Hematopoietic multipotent progenitor cell treated with erythropoietin and hydrocortisone succinate and interleukin-3 and kit ligand, for 15 days (in vitro differentiated cells): ENCODE measurements at places on chromosomes 16 and 17.

DNA sequence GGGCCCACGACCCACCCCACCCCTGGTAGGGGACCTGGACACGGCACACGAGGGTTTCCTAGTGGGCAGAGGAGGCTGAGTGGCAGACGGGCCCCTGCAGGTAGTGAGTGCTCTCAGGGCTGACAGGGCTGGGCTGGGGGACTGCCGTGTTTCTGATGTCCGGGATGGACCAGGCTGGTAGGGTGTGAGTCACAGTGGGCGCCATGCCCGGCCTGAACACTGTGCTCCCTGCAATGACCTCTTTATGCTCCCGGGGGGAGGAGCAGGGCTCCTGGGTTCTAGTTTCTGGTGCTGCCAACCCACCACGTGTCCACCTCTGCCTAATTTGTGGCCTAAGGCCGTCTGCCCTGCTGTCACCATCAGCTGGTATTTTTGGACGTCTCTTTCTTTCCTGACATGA lies 26.3 kb downstream of the ARHGAP23 start:
- DNase-seq = no peak

- no peak for DNase-seq
Measured at GRCh38 chr16:56281249-56281805, 90.0 kb downstream of the GNAO1 start.

GRCh38 chr16:49460786-49461470 lies 87.3 kb downstream of the C16orf78 start:
- no peak for DNase-seq

DNA sequence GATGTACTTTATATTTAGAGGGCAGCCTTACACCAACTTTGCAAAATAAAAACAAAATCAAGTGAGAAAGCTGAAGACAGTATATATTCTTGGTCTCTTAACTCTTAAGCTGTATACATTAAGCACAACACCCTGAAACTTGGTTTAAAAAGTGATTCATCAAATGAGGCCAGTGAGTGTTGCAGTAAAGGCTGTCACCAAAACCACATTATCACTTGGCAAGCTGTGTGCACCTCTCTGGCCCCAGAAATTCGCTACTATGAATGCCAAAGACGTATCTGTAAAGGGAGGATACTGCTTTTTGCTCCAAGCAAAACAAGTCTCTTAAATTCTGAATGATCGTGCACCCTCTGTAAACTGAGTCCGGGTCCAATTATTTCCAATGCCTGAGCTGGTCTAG lies 163.9 kb downstream of the ZFHX3 start:
- DNase-seq = no peak

- no peak for DNase-seq
Measured at GRCh38 chr17:57451643-57452042, 195.3 kb downstream of the MSI2 start.

DNA sequence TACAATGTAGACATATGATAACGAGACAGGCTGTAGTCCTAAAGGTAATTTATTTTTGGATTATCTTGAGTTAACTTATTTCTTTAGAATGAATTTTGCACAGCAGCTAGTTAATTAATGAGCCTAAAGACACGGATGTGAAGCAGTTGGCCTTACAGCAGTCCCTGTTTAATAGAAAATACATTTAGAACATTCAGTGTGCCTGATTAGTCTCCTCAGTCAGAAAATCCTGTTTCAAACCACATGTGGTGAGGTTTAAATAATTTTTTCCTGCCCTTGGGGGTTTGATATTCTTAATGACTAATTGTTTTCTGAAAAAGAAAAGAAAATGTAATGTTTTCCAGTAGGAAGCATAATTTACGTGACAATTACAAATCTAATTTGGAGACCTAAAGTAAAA lies 494.2 kb upstream of the CDH8 start:
- DNase-seq = no peak

GRCh38 chr17:6796017-6796886 lies 20.2 kb downstream of the FBXO39 start:
- no peak for DNase-seq

DNA sequence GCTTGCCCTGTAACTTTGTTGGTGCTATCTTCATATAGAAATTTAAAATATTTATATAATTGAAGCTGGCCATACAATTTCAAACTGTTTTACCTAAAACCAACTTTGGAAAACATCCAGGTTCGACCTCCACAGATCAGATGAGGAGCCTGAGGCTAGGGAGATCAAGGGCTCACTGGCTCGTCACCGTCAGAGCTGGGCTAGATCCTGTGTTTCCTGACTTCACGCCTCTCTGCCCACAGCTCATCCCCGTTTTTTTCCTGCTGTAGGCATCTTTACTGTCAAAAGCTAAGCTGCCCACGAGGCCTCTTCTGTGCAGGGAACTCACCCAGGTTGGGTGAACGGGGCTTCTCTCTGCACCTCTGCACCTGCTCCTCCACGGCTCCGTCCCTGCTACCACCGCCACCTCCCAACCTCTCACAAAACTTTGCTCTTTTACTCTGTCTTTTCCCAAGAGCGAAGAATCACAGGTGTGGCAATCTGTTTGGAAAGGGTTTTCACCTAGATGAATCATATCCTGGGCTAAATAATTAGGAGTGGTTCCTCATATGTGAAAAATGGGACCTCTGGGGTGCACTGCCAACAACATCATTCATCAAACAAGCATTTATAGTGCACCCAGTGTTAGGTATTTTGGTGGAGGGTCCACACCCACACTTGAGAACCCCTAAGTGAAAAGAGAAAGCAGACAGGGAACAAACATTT lies 24.8 kb upstream of the KDM6B start:
- DNase-seq = no peak

- DNase-seq = no peak
Measured at GRCh38 chr16:35011-35677, 18.3 kb downstream of the POLR3K start.

DNA sequence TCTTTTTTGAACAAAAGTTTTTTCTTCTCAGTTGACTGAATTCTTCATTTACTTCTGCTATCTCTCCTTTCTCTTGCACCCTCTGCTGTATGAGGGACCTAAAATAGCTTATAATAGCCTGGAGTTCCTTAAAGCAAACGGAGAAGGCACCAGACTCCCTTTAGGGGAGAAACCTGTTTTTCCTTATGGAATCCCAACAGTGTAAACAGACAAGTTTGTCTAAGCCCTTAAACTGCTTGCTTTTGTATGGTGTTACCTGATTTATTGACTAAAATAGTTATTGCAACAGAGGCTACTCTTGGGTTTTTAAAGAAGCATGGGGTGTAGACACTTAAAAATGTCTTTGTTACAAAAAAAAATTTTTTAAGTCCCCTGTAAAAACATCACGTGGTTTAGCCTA lies 12.9 kb upstream of the TRIM25 start:
- DNase-seq = no peak

- DNase-seq = no peak
Measured at GRCh38 chr17:70794738-70795137, 625.4 kb downstream of the KCNJ2 start.
